ENCODE measurements at places on chromosomes 1 and 21.

DNA sequence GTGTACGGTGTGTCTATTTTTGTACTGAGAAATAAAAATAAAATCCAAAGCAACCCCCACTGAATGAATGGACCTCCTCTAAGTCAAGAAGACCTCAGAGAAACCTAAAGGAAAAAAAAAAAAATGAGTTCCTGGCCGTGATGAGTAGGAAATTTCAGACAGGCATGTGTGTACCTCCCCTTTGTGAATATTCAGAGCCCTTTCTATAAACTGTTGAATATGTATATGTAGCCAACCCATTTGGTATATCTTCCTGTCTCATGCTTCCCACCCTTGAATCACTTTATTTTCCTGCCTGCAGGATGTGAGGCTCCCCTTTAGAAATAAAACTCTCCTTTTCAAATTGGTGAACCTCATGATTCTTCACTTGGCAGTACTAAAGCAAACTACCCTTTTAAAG, 887.8 kb upstream of the NCAM2 start:
- no peak for DNase-seq

DNA sequence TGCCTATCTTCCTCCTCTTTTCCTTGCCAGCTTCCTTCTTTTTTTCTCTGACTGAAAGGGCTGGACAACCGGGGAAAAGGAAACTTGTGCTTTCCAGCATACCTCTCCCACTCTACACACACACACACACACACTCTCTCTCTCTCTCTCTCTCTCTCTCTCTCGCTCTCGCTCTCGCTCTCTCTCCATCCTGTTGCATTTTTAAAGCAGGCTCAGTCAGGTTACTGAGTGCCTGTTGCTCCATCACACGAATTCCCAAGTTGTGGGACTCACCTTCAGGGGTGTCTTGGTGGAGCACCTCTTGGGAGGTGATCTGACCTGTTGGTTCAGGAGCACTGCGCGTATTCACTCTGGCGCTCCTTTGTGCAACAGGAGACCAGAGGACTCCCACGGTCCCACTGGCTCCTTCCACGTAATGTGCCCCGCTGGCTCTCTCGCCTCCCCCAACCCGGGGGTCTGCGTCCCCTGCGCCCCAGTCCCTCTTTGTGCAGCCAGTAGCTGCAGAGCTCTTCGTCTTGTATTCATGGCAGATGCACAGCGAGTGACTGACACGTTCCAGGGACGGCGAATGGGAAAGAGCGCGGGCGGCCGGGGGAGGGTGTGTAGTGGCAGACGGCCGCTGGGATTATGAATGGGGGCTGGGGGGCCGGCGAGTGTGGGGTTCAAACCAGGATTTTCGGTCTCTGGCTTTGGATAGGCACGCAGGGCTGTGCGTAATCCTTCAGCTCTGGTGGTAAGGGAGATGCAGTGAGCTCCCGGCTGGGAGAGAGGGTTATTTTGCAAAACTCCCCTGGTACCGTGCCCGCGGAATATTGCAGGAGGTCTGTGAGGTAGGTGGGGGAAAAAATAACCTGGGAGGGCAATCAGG, 660 bp upstream of the PDE4B start:
- DNase-seq: no peak

- no peak for DNase-seq
Observed at GRCh38 chr1:184622136-184622823, 132.4 kb downstream of the EDEM3 start.

DNA sequence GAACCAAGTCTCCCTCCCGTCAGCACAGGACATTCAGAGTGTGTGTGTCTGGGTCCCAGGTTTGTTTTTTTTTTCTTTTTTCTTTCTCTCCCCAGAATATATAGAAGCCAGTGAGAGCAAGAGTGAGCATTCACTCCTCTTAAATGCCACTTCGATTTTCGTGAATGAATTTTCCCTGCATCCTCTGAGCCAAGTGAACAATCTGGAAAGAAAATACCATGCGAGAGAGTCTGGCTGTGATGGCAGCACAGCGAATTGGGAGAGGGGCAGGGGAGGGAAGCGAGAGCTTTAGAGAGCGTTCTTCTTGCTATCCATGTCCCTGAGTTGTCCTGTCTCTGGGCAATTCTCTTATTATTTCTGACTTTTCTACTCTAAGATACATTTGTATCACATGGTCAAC, 76.0 kb upstream of the RAB3GAP2 start:
- no peak for DNase-seq

- DNase-seq: peak; percentile 35
Observed at GRCh38 chr1:88647249-88647645, 36.8 kb upstream of the PKN2 start.

- DNase-seq: no peak
Observed at GRCh38 chr21:27565364-27565763, 598.5 kb upstream of the ADAMTS5 start.

DNA sequence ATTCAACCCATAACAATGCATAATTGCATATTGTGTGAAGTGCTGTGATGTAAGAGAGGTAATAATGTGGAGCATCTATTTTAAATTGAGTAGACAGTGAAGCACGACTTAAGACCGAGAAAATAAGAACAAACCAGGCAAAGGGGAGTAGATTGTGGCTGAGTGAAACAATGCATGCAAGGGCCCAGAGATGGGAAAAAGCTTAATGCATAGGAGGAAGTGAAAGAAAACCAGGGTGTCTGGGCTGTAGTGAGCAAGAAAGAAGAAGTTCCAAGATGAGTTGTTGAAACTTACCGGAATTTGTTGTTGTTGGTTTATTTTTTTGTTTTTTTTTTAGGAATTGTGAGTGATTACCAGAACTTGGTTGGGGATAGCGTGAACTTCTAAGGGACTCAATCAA, 104.7 kb downstream of the SNX7 start:
- no peak for DNase-seq
